Left kidney (tissue), 8 donors: ENCODE measurements at places on chromosomes 2 and 18. TPM values are rescaled to one million over a fixed set of nuclear protein-coding genes. Genes with fewer than 3 reads are reported as not detected.

- no peak for DNase-seq
Measured at GRCh38 chr2:120310136-120310535, 35.8 kb upstream of the INHBB start.

DNA sequence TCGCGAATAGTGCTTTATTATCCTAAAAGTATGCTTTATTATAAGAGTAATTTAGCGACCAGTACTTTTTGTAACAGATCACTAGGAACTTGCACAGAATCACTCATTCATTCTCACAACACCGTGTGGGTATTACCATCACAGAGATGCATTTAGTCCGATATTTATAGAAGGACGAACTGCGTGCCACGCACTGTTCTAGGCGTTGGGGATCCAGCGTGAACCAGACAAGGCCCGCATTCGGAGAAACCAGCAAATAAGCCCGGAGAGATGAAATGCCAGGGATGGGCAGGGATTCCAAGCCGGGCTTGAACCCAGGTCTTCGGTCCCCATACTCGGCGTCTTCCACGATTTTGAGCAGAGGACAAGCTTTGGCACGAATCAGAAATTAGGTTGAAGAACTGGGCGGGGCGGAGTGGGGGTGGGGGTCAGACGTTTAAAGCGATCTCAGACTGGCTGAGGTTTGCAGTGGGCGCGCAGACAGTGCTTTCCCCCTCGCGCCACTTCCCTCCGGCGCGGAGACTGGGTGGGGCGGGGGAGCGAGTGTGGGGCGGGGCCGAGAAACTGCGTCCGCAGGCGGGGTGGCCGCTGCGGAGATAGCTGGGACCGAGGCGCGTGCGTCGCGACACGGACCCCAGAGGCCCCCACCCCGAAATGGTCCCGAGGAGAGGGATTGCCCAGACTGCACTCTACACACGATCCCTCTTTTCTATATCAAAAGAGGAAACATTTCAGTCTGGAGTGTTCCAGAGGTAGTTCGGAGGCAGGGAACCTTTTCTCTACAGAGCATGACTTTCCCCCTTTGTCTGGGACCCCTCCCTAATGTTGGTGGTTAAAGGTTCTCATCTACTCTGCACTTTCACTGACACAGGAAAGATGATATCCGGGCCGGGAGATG, 1.1 kb upstream of the CXCR4 start:
- no peak for DNase-seq

The SIX3 gene
- polyA plus RNA-seq: not detected

GRCh38 chr2:9247786-9248185, 41.2 kb downstream of the ASAP2 start:
- DNase-seq: no peak

- DNase-seq: no peak
Measured at GRCh38 chr2:54964271-54964670, 86.0 kb downstream of the RTN4 start.
